AG04449 (cell line): ENCODE measurements at places on chromosomes 7 and 10.

DNA sequence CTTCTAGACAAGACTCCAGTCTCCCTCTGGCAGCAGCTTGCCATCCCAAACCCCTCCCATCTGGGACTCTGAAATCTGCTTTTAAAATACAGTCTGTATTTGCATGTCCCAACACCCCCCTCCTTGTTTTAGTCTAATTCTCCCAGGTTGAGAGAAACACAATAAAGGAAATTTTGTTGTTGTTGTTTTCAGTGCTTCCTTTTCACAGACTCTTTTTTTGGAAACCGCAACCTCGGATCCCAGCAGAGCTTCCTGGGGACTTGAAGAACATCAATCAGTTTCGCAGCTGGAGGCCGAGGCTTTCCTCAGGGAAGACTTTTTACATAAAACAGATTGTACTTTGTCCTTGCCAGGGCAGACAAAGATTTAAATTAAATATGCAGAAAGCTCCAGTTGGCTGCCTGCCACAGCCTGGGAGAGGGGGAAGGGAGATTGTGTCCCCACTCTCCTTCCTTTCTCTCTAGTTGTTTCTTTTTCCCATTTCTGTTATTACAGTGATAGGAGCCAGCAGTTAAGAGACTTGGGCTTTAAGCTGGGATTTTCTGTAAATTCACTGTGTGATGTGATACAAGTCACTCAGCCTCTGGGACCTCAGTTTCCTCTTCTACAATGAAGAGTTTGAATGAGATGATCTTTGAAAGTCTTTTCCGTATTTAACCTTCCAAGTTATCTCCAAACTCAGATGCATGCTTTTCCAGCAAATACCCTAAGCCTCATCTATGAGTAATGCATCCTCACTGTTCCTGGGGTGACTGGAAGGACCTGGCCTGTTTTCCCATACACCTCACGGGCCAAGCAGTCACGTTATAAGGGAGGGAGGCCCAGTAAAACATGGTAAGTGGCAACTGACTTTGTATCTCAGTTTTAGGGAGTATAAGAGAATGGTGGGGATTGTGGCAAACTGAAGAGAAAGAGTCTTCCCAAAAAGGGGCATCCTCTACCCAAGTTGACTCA lies 192.3 kb downstream of the REEP3 start:
- DNase-seq = no peak

- DNase-seq = no peak
Measured at GRCh38 chr10:119237722-119238436, 30.5 kb downstream of the GRK5 start.

- DNase-seq = no peak
Measured at GRCh38 chr10:78551184-78552005, 517.4 kb upstream of the ZMIZ1 start.

GRCh38 chr10:132610071-132610701 lies 72.6 kb downstream of the INPP5A start:
- DNase-seq = no peak

GRCh38 chr10:118308664-118309063 lies 33.5 kb downstream of the FAM204A start:
- no peak for DNase-seq

GRCh38 chr7:19405541-19405940 lies 260.3 kb upstream of the FERD3L start:
- no peak for DNase-seq

GRCh38 chr7:125804273-125804672 lies 874.6 kb upstream of the POT1 start:
- no peak for DNase-seq

DNA sequence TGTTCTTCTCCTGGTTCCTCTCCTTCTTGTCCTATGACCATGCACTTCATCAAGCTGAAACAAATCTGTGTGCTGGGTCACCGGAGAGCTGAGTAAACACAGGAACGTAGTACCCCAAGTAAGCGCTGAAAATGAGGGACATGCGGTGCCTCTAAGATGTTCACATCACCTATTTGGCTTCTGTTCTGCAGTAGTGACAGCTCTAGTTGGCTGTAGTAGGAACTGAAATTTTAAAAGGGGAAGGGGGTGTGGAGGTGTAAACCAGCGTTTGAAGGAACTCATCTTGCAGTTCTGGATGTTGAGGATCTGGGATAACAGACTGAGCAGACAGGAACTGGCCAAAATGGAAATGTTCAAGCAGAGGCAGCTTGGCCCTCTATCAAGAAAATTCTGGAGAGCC lies 85.2 kb downstream of the WNT2 start:
- no peak for DNase-seq

DNA sequence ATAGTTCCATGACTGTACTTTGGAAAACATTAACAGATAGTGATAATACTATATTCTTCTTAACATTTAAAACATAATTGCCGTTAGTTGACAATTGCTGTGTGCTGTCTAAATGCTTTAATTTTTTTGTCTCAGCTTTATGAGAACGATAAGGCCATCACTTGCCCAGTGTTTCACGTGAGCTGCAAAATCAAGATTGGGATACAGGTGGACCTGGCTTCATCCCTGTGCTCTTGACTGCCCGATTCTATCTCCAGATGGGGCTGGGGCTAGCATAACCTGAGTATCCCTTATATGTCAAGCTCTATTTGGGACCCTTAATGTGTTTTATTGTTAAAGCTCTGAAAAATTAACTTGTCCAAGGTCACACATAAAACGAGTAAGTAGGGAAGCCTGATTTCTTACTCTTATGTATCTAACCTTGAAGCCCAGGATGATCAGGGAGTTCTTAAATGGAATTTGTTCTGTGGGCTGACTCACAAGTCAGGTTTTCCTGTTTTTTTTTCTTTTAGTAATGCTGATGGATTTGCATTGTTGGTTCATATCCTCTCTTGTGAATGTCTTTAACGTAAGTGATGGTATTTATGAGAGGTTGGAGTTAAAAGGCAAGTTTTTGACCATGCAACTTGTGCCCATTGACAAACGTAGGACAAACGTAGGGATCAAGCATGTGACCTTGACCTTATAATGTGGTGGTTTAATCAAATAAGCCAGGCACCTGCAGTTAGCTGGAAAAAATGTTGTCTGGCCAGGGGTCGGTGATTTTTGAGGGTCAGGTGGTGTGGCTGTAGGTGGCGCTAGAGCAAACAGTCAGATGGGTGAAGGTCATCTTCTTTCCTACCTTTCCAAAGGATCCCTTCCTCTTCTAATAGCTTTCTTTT lies 3.6 kb downstream of the PRKAR2B start:
- no peak for DNase-seq

GRCh38 chr7:84251277-84251781 lies 56.7 kb upstream of the SEMA3A start:
- DNase-seq = peak; percentile 58

DNA sequence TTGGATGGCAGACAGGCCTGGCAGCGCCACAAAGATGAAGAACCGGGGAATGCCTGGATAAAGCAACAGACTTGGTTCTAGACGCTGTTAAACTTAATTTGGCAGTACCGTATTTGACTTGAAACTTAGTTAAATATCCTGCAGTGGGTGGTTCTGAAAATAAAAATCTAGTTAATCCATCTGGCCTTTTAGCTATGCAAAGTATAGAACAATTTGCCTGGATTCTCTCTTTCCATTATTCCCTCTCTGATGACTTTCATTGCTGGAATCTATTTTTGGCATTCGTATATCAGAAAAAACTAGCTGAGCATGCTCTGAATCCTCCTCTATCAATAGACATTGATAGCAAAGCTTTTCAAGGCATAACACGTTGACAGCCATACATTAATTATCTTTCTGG lies 203.6 kb downstream of the MACC1 start:
- DNase-seq = no peak

DNA sequence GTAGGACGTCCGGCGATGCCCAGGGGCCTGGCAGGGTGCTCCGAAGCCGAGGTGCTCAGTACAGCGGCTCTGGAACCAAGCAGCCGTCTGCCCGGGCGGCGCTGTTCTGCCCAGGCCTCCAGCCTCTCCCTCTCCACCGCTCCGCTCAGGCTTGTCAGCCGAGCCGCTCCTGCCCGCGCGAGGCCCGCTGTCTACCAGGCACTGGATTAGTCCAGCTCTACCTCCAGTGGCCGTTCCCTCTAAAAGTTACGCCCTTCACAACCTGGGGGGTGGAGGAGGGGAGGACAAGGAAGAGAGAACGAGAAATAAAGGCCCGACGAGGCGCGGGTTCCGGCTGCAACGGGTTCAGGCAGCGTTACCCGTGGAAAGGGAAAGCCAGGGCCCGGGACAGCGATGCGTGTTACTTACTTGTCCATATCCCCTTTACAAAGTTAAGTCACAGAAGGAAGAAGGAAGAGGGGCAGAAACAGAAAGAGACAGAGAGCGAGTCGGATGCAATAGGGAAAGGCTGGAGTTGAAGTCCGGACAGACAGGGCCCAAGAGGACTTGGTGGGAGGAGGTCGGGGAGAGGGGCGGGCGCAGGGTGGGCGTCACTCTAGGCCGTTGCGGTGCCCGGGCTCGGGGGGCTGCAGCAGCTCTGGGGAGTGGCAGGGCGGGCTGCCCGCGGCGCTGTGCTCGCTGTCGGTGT lies 2.8 kb downstream of the SP8 start:
- no peak for DNase-seq

DNA sequence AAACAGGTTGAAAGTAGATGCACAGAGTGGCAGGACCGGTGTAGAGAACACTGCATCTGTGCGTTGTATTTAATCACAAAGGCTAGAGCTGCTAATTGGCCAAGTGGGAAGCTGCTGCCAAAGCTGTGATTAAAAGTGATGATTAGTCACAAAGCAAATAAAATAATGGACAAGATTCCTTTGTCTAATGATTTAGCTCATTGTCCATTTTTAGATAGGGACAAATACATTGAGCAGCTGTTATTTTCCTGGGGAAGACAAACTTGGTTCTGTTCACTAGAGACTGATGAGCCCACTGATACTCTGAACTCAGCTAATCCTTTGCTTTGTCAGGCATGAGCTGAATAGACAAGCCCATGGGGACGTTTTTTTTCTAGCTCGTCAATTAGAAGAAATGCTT lies 19.7 kb downstream of the UBE3C start:
- no peak for DNase-seq

GRCh38 chr7:111730476-111731300 lies 168.4 kb upstream of the IMMP2L start:
- DNase-seq = no peak

- DNase-seq = no peak
Measured at GRCh38 chr10:103651333-103651732, 157.8 kb downstream of the NEURL1 start.

DNA sequence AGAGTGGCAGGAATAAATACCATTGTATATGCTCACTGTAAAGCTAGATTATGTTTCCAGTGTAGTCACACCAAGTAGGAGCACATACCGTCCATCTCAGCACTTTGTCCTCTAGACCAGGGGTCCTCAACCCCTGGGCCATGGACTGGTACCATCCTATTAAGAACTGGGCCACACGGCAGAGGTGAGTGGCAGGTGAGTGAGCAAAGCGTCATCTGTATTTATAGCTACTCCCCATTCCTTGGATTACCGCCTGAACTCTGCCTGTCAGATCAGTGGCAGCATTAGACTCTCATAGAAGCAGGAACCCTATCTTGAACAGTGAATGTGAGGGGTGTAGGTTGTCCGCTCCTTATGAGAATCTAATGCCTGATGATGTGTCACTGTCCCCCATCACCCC lies 735.3 kb downstream of the MAGI2 start:
- DNase-seq = no peak

GRCh38 chr10:51861731-51862130 lies 162.3 kb upstream of the CSTF2T start:
- no peak for DNase-seq

- DNase-seq = no peak
Measured at GRCh38 chr10:113692271-113692670, 12.6 kb downstream of the CASP7 start.

- DNase-seq = no peak
Measured at GRCh38 chr7:11760372-11760771, 71.6 kb downstream of the THSD7A start.

- no peak for DNase-seq
Measured at GRCh38 chr10:13725594-13725993, 138.8 kb downstream of the PRPF18 start.

DNA sequence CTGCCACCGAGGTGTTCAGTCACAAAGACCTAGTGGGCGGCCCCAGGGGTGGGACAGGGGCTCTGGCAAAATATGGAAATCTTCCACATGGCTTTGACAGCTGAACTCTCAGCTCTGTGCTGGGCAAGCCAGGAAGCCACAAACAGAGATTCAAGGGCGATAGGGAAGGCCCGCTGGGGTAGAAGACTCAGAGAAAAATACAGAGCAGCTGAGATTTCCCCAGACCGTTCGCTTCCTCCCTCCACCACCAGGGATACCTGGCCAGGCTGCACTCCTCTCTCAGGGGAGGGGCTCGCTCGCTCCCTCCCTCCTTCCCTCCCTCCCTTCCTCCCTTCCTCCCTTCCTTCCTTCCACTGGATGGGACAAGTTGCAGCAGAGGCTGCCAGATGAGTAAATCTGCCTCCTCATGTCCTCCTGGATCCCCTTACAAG lies 260.5 kb downstream of the PRPF18 start:
- DNase-seq = no peak

DNA sequence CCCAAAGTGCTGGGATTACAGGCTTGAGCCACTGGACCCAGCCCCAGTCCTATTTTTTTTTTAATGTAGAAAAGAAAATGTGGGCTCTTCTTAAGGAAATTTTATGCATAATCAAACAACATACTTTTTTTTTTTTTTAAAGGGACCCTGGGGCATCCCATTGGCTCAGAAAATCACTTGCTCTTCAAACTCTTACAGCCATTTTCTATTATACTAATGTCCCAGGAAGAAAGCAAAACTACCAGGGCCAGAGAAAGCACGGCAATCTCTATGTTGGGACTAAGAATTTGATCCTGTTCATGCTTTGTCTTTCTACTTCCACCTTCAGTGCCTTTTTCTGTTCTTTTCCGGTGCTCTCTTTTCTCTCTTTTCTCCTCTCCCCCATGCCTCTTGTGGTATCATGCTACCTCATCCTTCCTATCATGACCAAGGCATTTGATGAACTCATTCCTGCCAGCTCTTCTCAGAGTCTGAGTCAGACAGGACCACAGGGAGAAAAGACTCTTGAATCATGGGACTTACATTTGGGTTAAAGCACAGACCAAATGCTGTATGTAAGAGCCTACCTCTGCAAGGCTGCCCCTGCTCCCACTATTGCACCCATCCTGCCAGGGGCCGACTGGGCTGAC lies 76.4 kb upstream of the CCNY start:
- DNase-seq = peak; percentile 84

DNA sequence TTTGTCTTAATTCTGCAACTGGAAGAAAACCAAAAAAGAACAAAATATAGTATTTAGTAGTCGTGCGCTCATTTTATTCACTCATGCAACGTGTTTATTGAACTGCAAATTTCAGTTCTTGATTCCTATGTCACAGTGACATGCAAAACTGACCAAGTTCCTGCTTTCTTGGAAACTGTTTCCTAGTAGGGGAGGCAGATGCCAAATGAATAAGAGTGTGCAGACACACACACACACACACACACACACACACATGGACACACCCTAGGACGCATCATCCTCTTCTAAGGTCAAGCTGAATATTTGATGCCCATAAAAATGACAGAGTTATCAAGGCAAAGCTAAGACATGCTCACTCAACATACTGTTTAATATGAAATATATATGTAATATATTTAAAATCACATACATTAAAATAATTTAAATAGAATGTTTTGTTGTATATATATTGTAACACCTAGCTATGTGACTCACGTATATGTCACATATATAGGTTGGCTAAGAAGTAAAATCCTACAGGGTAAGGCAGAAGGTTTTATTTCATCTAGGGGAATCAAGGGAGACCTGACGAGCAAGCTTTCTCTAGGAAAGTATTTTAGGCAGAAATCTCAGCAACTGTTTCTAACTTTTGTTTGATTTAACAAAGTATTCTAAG lies 79.6 kb downstream of the SVIL start:
- no peak for DNase-seq

GRCh38 chr7:46003161-46003560 lies 82.1 kb upstream of the IGFBP3 start:
- no peak for DNase-seq

- DNase-seq = no peak
Measured at GRCh38 chr10:116124777-116125176, 148.2 kb downstream of the GFRA1 start.
